Eye (tissue), 1 donor: ENCODE measurements at places on chromosomes 16 and 17.

DNA sequence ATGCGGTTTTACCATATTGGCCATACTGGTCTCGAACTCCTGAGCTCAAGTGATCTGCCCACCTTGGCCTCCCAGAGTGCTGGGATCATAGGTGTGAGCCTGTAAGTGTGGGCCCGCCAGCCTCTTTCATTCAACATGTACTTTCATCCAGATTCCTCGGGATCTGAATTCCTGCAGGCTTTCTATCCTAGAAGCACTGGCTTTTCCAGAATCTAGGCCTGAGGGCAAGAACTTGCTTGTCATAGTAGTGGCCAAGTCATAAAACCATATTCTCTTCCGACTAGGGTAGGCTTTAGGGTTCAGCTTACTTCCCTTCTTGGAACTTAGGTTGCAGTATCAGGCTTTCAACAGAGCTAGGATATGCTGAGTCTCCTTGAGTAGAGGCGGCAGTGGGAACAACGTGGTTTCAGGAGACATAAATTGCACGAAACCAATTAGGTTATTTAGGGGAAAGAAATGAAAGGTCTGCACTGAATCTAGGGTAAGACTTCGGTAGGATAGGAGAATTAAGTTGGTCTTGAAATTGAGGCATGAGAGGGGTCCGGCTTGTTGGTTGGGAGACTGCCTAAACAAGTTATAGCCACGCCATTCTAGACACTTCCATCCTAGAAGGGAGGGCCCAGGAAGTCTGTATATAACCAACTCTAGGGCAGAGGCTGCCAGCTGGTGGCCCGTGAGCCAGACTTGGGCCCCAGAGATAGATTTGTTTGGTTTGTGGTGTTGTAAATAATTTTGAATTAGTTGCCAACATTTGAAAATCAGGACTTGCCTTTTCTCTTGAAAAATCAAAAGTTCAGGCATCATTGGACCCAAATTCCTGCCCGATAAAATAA is 15.6 kb downstream of the SLC7A6 start:
- no peak for DNase-seq

DNA sequence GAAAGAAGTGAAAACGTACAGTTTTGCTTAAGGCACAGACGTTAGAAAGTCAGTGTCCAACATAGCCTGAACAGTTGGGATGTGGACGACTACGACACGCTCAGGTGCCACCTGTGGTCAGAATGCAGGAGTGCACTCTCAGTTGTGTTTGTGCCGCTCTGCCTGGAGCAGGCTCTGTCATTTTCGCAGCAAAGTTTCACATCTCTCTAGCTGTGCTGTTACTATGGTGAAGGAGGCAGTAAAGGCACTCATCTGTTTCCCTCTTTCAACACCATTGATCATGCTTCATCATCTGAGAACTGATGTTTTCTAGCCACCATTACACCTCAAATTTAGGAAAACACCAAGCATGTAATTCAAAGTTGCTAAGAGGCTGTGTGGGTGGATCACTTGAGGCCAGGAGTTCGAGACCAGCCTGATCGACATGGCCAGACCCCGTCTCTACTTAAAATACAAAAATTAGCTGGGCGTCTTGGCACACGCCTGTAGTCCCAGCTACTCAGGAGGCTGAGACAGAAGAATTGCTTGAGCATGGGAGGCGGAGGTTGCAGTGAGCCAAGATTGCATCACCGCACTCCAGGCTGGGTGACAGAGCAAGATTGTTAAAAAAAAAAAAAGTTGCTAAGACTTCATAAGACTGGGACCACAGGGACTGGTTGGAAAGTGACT is 44.9 kb upstream of the DNAJA2 start:
- DNase-seq, result peak; percentile 18

DNA sequence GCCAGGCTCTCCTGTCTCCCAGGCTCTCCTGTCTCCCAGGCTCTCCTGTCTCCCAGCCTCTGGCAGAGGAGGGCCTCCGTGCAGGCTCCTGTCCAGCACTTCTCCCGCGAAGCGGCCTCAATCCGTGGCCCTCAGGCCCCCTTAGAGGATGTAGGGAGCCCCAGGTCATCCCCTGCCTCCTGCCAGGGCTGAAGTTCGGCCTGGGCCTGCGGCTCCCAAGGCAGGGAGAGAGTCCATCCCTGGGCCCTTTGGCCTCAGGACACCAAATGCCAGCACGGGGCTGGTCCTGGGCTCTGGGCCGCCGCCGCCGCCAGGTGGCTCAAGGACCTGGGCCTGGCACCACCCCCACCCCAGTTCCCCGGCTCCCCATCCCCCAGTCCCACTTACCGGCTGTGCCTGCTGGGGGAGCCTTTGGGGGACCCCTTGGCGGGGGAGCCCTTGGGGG is 370 bp downstream of the EVPL start:
- DNase-seq, result no peak

DNA sequence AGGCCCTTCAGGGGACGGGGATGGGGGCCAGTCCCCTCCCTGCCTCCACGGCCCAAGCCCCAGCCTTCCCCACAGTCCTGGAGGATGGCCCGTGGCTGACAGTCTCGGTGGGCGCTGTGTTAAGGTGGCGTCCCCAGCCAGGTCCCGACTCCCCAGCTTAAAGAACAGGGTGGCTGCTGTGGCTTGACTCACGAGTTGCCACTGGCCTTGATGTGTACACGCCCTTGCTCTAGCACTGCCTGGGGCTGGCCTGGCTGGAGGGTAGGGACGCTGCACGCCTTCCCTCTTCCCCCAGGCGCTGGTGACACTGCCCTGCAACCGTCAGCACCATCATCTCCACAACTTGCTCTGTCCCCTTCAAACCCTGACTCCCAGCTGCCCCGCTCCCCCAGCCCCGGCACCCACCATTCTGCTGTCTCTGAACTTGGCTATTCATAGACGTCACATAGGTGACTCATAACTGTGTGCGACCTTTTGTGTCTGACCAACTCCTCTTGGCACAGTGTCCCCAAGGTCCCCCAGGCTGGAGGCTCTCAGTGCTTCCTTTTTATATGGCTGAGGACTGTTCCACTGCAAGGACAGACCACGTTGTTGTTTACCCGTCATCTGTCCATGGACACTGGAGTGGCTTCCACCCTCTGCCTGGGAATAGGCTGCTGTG is 6.3 kb downstream of the GNPTG start:
- DNase-seq, result no peak

- DNase-seq, result no peak
These were observed 1.8 kb downstream of the TPSD1 start for GRCh38 chr16:1257561-1258224.

GRCh38 chr17:1275962-1276736 is 3.3 kb upstream of the TRARG1 start:
- DNase-seq, result peak; percentile 86

- DNase-seq, result no peak
These were observed 587.1 kb downstream of the RBFOX1 start for GRCh38 chr16:7919782-7920181.

- no peak for DNase-seq
These were observed 1074.0 kb downstream of the CDH11 start for GRCh38 chr16:64047878-64048277.

DNA sequence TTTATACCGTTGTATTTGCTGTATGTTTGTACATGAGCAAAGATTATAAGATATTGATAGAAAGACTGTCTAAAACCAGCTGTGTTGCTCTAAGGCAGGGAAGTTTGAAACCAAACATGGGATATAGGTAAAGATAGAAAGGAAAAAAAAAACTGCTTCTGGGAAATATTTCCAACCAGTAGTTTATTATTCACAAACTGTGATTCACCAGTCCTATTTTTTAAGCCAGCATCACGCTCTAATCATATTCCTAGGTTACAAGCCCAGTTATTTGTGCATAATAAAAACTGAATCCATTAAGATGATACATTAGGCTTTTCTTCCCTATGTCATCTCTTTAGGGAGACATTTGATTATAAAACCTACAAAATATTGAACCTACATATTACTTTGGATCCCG is 4.0 kb downstream of the ERN1 start:
- no peak for DNase-seq

DNA sequence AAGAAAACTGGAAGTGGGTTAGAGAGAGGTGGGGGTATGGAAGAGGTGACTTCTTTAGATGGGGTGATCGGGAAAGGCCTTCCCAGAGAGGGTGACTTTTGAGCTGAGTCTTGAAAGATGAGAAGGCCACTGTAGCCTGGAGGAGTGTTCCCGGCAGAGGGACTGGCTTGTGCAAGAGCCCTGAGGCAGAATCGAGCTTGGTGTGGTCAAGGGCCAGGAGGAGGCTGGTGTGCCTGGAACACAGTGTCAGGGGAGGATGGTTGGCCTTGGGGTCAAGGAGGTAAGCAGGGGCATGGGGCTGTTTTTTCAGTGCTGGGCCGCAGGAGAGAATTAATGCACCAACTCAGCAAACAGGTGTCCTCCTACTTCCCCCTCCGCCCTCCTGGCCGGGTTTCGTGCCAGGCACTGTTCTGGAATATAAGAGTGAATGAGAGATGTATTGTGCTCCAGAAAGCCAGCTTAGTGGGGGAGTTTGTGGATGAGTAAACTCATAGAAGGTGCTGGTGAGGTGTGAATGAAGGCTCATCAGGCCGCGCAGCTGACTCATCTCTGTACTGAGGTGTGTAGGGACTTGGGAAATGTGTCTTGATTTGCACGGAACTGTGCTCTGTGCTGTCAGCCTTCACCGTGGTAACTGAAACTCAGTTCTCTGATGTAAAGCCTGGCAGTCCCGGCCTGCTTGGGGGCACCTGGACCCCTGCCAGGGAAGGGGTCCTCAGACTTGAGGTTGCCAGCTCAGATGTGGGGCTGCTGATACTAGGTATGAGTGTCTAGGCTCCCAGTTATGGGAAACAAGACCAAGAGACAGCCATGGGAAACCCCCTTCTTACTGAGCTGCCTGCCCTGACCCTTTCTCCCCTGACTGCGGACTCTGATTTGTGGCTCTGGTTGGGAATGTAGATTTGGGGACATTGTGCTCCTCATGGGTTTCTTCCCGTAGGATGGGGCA is 15.3 kb downstream of the KSR1 start:
- DNase-seq, result no peak

DNA sequence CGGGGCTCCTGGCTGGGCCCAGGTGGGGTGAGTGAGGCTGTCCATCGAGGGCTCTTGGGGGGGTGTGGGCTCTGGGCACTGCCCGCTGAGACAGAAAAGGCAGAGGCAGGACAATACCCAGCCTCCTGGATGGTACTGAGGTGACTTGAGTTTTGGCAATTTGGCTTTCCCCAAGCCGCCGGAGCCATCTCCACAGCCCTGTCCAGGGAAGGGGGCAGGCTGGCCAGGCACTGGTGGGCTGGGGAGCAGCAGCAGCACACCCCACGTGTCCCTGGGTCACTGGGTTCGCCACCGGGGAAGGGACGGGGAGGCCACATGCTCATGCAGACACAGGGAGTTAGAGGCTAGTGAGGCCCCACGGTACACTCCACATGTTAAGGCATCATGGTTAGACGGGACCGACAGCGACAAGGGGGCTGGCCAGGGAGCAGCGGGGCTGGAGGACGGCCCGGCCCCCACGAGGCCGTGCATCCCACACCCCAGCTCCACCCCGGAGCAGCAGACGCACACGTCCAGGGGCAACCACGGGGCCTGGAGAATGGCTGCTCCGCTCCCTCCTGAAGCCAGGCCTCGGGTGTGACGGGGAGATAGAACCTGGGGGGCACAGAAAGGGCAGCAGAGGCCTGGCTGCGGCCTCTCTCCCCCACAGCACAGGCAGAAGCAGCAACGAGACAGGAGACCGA is 3.0 kb downstream of the ARHGDIA start:
- peak; percentile 13 for DNase-seq

- DNase-seq, result no peak
These were observed 70.5 kb upstream of the GNG13 start for GRCh38 chr16:870856-871561.

DNA sequence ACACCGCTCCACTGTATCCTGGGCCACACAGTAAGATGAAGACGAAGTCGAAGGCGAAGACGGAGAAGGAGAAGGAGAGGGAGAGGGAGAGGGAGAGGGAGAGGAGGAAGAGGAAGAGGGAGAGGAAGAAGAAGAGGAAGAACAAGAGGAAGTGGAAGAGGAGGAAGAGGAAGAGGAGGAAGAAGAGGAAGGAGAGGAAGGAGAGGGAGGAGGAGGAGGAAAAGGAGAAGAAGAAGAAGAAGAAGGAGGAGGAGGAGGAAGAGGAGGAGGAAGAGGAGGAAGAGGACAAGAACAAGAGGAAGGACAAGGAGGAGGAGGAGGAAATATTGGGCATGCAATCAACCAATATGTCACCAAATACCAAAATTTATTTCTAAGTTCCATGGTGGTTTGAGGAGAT is 149.5 kb upstream of the ERCC4 start:
- no peak for DNase-seq
